ENCODE measurements at places on chromosomes 7 and 10.

DNA sequence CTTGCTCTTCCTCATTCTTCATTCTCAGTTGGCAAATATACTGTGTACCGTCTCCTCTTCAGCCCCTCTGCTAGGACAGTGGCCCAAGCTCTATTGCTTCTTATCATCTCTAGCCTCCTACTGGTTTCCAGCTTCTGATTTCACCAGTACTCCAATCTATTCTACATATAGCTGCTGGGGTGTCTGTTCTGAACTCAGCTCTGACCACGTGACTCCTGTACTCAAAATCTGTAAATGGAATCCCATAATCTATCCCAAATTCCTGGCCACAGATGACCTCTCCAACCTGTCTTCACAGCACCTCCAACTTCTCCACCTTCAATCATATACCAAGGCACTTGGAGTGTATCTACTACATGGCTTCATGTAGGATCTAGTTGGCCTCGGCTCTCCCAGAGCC is 152.9 kb downstream of the NRCAM start:
- DNase-seq = no peak

DNA sequence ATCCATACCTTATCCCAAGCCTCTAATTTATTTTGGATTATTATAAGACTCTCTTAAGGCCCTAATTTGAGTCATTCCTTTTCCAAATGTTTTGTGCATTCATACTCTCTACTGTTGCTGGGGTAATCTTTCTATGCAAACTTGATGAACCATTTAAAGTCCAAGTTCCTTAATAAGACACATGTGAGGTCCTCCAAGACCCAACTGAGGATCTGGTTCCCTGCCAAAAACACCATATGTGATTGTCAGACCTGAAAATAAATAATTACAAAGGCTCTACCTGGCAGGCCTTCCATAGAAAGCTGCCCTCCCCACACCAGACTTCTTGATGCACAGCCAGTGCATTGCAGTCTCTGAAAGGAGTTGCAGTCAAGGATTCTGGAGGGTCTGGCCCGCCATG is 257.9 kb upstream of the AKR1E2 start:
- DNase-seq = no peak

- peak; percentile 39 for DNase-seq
Measured at GRCh38 chr10:7407368-7408290, 3.2 kb downstream of the SFMBT2 start.

- DNase-seq = no peak
Measured at GRCh38 chr10:26739071-26739631, 41.6 kb downstream of the PDSS1 start.

DNA sequence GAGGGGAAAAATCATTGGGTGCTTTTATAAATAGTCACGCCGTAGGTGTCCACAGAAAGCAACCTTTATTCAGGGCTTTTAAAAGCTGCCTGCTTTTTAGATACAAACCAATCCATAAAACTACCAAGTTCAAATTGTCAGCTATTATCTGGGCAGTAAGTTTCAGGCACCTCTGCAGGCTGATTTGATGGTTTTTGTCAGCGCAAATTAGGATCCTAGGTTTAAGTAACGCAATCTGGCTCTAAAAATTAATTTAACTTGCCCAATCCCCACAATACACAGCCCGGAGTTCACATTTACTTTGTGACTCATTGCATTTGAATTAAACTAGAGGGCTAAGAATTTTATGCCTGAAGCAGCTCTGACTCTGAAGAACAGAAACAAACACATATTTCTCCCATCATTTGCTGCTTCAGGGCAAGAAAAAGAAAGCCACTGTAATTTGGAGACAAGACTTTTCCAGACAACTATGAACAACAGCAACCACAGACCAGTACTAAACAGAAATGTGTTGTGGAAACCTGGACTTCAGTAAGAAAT is 43.3 kb downstream of the NRP1 start:
- DNase-seq = no peak

- DNase-seq = no peak
Measured at GRCh38 chr7:108525327-108525984, 479 bp downstream of the PNPLA8 start.

GRCh38 chr7:76409537-76409936 is at the start of gene SSC4D:
TSS of gene SSC4D (minus strand) at chr7:76409697. CDS start at chr7:76404439, 5,258 bp downstream.
- no peak for DNase-seq

GRCh38 chr10:77359287-77359691 is 278.3 kb downstream of the KCNMA1 start:
- no peak for DNase-seq

DNA sequence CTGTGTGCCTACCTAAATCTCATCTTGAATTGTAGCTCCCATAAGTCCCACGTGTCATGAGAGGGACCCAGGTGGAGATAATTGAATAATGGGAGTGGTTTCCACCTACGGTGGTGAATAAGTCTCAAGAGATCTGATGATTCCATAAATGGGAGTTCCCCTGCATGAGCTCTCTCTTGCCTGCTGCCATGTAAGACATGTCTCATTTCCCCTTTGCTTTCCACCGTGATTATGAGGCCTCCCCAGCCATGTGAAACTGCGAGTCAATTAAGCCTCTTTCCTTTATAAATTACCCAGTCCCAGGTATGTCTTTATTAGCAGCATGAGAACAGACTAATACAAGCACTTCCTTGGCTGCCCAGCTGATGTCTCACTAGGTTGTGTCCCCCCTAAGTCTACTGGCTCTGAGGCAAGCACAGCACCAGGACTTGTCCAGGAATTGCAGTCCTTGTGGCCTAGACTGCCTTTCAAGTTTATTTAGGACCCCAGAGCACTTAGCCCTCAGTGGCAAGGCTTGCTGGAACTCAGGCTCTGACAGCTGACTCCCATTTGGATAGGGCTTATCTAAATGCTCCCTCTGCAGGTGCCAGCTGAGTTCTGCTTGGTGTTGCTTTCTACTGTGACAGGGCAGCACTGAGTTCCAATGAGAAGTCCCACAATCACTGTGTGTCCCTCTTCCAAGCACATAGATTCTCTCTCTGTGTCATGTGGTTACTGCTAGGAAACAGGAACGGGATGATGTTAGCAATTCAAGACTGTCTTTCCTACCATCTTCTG is 59.0 kb upstream of the TAS2R16 start:
- DNase-seq = no peak

DNA sequence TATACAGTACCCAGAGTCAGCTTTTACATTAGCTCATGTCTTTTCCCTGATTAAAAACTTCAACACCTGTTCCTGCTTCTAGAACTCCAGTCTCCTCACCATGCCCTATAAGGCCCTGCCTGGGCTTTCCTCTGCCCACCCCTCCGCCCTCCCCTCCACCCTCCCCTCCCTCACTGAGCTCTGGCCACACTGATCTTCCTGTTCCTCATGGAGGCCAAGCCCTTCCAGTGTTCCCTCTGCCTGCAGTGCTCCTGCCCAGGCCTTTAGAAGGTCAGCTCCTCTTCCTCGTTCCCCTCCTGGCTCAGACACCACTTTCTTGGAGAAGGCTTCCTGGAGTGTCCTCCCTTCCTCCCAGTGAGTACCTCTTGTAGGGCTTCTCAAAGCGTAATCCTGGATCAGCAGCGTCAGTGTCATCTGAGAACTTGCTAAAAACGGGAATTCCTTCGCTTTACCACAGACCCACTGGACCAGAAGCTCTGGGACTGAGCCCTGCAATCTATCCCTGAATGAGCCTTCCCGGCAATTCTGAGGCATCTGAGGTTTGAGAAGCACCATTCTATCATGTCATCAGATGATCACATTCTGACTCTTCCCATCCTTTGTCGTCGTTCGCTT is 3.7 kb downstream of the PDZD7 start:
- no peak for DNase-seq

GRCh38 chr7:92875719-92876118 is 39.3 kb upstream of the CDK6 start:
- no peak for DNase-seq

- no peak for DNase-seq
Measured at GRCh38 chr10:44513591-44513990, 128.7 kb upstream of the CXCL12 start.

DNA sequence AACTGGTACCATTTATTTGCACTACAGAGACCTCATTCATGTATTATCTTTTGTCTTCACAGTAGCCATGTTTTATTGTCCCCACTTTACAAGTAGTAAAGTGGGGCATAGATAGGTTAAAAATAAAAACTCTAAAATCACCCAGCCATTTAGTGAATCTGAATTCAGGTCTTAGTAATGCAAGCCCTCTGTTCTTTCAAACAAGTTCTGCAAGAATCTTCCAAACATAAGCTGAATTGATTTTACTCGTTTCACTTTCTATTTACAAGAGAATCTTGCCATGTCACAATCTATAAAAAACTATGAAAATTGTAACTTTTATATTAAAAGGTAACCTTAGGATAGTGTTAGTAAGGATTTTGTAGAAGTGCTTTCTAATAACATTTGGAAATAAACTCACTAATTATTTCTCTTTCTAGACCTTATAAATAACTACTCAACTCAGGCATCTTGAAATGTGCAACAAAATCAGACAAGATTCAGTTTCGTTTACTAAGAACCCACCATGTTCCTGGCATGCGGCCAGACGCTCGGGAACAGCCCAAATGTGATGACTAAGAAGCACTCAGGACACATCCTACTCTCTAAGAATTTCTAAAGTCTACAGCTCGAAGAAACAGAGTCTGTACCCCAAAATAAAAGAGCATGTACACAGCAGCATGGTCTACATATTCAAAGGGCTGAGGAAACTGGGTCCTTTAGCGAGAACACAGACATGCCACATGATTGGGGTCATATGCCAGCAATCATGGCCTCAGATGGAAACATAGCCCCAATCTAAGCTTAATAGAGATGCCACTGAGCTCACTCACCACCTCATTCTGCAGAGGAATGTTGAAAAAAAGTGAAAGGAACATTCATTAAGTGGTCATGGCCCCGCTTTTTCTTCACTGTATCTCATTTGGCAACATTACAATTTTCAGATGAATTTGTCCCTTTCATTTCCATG is 167.6 kb downstream of the AMPH start:
- peak; percentile 21 for DNase-seq

- DNase-seq = no peak
Measured at GRCh38 chr7:95322396-95322795, 1.9 kb downstream of the PON1 start.

- no peak for DNase-seq
Measured at GRCh38 chr10:110032801-110033700, 25.3 kb downstream of the ADD3 start.

- DNase-seq = no peak
Measured at GRCh38 chr7:20508109-20508508, 107.4 kb upstream of the ABCB5 start.

GRCh38 chr10:42962902-42963231 is 114.0 kb upstream of the RET start:
- DNase-seq = no peak

DNA sequence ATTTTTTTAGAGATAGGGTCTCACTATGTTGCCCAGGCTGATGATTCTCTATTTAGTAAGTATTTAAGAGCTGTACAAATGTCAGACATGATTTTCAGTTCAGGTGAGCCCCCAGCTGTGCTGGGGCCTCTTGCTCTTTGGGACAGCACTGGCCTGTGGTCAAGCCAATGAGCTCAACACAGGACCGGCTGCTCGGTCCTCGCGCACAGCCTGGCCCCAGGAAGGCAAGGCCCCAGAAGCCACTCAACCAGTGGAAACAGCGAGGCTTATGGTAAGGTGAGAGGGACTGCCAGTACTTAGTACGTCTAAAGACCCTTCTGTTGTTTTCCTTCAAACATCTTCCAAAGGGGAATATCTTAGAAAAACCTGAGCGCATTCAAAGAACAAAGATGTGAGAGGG is 211.8 kb downstream of the SKIDA1 start:
- no peak for DNase-seq

DNA sequence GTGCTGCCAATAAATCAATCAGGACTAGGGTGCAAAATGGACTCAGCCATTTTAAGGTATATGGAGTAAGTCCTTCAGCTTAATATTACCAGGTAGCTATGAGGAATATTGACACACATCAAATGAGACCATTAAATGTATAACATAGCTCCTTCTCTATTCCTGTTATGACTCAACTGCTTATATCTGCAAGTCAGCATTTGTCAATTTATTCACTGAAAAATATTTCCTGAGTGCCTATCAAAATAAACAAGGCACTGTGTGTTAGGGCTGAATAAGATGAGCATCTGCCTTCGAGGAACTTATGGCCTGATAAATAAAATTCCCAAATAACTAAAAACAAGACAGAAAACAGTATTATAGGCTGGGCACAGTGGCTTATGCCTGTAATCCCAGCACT is 113.8 kb downstream of the CDK6 start:
- no peak for DNase-seq

- DNase-seq = no peak
Measured at GRCh38 chr7:116971869-116972268, 18.6 kb downstream of the ST7 start.

- peak; percentile 89 for DNase-seq
Measured at GRCh38 chr10:18713077-18713476, 53.8 kb downstream of the ARL5B start.
